Activated T-cell treated with anti-CD3 and anti-CD28 coated beads for 48 hours (primary cell): ENCODE measurements at places on chromosomes 3 and 15.

DNA sequence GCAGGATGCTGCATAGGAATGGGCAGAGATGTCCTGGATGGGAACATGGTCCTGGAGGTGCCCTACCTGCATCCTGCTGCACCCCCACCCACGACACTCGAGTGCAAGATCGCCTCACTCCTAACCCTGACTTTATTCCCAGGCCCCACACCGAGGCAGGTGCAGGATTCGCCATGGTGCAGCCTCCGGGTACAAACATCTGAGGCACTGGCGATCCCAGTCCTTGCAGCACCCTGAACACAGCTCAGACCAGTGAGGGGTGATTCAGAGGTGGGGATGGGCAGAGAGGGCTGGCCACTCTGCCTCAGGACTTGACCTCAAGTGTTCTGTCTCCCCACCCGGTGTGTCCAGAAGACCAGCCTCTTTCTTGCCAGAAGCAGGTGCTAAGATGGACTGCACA is 49.1 kb downstream of the KLF13 start:
- DNase-seq: no peak

- DNase-seq: no peak
Observed at GRCh38 chr15:59711451-59712243, 22.5 kb upstream of the BNIP2 start.

GRCh38 chr3:8888301-8888915 is 74.9 kb downstream of the RAD18 start:
- no peak for DNase-seq

- DNase-seq: no peak
Observed at GRCh38 chr3:16520241-16520969, 6.9 kb upstream of the RFTN1 start.

- DNase-seq: no peak
Observed at GRCh38 chr3:59502806-59503205, 453.0 kb upstream of the CFAP20DC start.

DNA sequence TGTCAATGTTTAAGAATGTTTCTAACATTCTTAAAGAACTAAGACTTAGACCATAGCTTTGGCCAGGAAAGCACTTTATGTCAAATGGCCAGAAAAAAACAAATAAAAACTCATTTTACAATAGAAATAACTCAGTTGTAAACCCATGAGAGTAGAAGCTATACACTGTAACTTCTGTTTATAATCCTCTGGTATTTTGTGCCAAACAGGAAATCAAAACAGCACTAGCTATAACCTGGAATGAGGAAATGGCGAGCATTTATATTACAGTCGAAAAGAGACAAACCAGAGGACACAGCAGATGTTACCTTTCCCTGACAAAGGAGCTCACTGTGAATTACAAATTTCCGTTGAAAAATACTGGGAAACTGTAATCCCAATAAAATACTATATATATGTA is 10.3 kb downstream of the GK5 start:
- no peak for DNase-seq

DNA sequence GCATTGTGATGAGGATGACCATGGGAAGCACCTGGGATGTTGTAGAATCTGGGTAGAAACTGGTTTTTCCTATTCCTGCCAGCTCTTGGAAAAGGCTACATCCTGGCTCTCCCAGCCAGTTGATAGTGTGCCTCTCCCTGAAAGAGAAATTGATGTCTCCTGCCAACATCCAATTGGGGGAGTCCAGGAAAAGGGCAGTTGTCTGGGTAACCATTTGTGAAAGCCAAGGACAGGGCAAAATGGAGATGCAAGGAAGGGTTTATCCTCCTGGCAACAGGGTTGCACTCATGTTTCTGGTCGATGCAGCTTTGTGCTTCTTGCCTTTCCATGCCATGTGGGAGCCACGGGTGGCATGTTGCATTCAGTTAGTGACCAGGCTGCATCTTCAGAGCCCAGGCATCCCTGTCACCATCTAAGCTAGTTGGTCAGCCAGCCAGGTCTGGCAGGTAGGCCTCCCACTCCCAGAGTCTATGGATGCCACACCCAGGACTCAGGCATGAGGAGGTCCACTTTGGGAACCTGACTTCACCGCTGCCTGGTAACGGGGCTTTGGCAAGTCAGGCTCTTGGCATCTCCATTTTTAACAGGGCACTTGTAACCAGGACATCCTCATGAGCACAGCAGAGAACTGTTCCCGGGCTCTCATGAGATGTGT is 153.5 kb downstream of the DNAJB8 start:
- DNase-seq: no peak

- DNase-seq: no peak
Observed at GRCh38 chr3:14031271-14031670, 93.4 kb downstream of the CHCHD4 start.

- no peak for DNase-seq
Observed at GRCh38 chr3:76509179-76509830, 530.6 kb upstream of the ROBO2 start.

GRCh38 chr3:156865732-156866131 is 39.6 kb downstream of the LEKR1 start:
- no peak for DNase-seq

DNA sequence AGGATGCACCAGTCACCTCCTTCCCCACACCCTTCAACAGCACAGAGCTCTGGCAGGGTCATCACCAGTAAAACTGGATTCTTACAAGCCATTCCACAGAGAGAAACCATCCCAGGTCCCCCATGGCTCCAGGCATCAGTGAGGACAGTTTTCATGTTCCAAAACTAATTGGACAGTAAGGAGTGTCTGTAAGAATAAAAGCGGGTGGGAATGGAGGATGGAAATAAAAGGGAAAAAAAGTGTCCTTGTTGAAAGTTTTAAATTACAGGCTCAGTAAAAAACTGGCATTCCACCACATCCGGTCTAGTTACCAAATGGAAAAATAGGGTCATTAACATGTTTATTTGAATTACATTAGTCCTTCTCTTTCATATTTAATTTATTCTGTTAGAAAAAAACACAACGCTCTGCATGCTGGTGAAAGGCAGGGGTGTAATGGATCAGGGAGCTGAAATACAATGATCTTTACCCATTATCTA is 117.4 kb downstream of the TIGIT start:
- DNase-seq: no peak

DNA sequence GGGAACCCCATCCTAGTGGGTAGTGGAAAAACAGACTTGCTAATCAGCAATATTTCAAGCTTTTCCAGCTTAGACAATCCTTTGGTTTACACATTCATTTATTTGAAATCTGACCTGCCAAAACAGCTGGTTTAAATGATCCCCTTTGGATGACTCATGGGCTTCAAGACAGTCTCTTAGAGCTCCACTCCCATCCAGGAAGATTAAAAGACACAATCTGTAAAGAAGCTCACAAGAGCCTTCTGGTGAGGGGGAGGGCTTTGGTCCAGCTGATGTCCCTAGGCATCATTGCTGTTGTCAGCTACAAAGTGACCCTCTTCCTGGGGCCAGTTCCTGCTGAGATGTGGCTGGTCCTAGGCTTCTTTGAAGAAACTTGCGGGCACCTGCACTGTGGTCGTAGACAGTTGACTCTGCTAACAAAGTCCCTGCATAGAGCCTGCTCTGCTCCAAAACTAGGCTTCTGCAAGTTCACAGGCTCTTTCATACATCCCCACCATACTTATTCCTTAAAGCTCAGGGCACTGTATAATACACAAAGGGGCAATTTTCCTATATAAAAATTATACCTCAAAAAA is 73.7 kb downstream of the IGSF11 start:
- no peak for DNase-seq

DNA sequence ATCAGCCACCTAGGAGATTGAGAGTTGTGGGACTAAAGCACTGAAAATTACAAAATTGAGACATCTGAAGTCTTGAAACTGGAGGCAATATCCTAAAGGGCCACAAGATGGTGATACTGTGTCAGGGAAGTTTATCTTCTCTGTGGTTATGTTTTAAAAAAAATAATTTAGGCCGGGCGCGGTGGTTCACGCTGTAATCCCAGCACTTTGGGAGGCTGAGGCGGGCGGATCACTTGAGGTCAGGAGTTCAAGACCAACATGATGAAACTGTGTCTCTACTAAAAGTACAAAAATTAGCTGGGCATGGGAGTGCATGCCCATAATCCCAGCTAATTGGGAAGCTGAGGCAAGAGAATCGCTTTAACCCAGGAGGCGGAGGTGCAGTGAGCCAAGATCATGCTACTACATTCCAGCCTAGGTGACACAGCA is 17.9 kb upstream of the NIT2 start:
- DNase-seq: no peak

DNA sequence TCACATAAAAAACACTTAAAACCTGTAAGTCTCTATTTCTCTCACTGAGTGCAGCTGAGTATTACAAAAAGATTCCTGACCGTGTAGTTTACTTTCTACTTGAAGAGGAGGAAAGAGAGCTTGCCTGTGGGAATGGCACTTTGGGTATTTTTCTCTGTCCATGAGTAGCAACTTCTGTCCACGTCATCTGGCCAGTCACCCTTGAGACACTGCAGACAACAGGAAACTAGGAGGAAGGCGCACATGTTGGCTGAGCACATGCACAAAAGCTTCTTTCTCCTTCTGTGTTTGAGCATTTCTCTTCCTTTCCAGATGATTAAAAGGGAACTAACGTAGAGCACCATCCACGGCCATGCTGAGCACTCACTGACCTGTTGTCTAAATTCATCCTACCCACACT is 19.7 kb downstream of the STARD5 start:
- no peak for DNase-seq

DNA sequence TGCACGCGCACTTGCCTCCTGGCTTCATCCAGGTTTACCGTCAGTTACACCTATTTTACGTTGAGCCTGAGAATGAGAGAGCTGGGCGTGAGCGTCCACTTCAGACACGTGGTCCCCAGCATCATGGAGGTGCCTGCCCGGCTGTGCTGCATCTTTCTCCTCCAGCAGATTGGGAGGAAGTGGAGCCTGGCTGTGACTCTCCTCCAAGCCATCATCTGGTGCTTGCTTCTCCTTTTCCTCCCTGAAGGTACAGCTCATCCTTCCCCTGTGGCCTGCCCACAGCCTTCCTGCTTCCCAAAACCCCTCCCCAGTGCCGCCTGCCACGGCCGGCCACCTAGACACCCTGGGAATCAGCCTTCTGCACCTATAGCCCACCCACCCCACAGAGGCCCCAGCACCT is 31.6 kb downstream of the SLC22A14 start:
- no peak for DNase-seq

- no peak for DNase-seq
Observed at GRCh38 chr3:23800731-23801130, 5.0 kb upstream of the UBE2E1 start.

DNA sequence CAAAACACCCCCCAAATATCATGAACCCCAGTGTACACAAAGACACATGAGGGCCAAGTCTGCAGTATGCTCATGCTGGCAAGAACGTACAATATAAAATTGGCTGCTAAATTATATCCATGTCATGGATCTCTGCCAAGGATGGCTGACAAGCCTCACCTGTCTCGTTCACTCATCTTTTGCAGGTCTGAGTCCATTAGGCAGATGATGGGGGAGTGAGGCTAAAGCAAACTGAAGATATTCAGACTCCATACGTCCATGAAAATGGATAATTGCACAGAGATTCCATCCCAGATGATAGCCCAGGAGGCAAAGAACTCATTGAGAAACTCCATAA is 122.3 kb upstream of the PTPRG start:
- DNase-seq: no peak

- no peak for DNase-seq
Observed at GRCh38 chr3:5007873-5008272, 28.6 kb downstream of the BHLHE40 start.

DNA sequence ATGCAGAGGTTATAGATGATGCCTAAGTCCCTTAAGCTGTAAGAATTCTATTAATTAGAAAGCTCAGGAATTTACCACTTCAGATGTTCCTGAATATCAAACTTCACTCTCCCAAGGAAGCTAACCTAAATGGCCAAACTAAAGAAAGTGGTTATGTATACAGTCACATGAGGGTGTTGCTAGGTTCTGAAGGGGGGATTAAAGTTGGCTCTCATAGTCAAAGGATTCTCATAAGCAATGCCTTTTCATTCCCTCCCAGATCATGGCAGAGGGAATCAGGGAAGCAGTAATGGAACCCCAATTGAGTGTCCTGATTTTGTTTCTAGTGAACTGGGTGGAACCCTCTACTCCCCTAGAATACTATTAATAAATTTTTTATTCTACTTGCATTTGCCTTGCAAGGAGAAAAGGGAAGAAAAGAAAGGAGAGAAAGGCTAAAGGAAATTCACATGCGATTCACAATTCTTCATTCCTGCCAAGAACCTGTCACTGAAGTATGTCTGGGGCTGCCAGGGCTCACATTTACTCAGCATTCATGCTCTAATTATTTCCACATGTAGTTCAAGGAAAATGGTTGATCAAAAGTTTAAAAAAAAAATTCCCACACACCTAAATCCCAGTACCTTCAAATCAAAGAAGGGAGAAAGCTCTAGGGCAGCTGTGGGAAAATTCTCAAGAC is 25.1 kb downstream of the FSTL1 start:
- no peak for DNase-seq

DNA sequence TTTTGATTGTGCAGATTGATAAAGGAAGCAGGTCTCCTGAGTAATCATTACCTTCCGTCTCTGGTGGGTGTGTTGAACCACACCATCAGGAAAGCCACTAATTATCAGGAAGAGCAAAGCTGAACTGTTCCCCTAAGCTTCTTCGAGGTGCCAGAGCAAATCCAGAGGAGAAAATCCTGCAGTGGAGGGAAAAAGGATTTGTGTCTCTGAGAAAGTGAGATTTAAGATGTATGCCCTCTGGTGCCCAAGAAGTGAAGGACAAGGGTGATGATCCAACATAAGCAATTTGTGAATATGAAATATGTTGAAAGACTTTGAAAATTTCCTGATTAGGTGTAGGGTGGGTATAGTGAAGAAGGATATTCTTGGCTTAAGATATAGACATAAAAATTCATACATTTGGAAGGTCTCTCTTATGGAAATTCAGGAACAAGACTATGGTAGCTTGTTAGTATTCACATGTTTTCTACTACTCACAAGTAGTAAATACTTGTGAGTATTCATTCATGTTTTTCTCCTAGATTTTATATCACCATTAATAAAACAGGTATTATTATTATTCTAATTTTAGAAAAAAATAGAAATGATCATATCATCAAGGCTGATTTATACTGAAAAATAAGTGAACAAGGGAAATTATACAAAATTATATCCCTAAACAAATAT is 34.8 kb downstream of the COMMD2 start:
- DNase-seq: no peak

- DNase-seq: peak; percentile 55
Observed at GRCh38 chr15:85689729-85690128, 105.0 kb downstream of the KLHL25 start.

DNA sequence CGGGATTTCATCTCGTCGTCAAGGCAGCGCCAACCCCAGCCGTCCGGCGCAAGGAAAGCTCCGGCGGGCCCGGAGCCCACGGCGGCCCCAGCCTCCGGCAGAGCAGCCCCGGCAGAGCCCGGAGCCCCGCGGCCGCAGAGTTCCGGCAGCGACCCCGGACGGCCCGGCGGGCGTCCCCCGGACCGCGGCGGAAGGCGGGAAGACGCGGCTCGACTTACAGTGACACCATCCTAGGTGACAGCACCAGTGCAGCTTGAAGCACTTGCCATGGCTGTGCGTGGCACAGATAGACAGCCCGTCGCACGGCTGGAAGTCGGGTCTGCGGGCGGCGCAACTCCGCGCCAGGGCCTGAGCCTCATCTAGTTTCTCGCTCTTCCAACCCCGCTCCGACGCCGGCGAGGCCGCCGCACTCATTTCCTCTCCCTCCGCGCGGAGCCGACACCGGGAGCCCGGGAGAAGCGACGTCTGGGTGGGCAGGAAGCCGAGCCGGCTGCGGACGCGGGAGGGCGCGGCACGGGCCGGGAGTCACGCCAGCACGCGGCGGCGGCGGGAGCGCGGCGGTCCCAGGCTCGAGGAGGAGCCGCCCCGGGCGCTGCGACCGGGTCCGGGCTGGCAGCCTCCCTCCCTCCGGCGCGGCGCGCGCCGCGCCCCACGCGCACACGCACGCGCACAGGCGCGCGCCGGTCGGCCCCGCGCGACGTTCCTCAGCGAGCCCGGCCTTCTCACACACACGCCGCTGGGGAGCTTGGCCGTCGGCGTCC is at the start of gene C3orf70:
C3orf70 (minus strand) TSS at position 651 of the 761 bp plus-strand sequence; CDS start at position 414, 237 bp downstream.
- DNase-seq: peak; percentile 14
